ENCODE measurements at places on chromosomes 16 and 17.

DNA sequence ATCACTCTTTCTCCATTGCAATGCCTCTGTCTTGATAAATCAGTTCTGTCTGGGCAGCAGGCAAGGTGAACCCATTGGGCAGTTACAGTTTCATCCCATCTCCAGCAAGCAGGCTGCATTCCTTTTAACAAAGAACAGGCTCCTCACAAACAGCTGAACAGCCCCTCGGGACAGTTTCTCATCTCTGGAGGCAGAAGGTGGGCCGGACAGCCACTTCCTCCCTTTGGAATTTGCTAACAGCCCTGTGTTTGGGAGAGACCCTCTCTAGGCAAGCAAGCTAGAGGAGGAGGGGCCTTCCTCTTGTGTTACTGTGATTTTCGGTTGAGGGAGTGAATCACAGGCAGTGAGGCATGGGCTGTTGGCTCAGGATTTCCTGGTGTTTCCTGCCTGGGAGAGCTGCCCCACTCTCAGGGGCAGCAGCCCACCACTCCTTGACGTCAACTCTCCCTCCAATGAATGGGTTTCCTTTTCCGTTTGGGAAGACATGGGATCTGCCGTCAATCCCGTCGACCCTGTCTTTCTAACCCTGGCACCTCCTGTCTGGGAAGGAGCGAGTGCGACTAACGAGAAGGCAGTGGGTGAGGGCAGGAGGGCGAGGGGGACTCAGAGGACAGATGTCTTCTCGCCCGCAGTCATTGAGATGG is 3.7 kb upstream of the PGS1 start:
- DNase-seq, result no peak

GRCh38 chr16:11254913-11255736 is 879 bp downstream of the SOCS1 start:
- no peak for DNase-seq

DNA sequence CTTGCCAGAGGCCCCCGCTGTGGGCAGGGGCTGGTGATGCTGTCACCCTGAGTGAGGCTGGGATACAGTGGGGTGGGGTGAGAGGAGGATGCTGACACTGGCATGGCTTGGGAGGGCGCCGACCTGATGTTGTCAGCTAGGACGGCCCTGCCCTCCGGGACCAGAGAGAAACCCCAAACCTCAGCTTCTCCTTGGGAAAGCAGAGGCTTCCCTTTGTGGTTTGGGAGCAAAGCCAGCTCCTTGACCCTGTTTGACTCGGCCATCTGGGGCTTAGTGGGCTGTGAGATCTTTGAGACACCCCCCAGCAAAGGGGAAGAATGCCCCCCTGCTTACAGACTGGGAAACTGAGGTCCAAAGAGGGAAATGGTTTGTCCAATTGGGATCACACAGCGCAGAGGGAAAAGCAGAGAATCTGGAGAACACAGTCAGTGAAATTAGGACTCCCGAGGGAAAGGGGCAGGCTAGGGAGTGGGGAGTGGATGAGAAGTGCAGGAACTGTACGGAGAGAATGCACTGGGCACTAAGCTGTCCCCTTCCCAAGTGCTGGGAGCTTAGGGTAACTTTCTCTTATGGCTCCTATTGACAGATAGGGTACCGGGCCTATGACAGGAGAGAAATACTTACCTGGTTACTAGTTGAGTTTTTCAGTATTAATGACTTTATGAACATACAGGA is 40.7 kb upstream of the DLX4 start:
- no peak for DNase-seq

DNA sequence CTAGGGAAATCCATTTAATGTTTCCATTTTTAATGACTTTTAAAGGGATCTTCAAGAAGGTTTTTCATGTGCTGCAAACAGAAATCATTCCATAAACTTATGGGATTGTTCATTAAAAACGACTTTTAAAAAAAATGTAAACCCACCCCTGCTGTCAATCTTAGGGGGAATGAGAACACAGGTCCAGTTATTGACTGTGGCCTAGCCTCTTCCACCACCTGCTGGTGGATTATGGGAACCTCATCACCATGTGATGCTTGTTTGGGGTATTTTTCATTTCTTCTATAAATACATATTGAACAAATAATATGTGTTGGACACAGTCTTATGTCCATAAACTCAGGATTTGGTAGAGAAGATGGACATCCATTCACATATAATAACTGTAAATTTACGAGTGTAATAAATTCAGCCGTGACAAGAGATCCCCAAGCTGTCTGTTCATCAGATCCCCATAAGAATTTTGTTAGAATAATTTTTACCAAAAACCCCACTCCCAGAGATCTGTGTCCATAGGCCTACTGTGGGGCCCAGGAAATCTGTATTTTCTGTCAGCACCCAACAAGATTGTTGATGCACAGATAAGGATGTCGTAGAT is 42.0 kb upstream of the TMC5 start:
- no peak for DNase-seq

DNA sequence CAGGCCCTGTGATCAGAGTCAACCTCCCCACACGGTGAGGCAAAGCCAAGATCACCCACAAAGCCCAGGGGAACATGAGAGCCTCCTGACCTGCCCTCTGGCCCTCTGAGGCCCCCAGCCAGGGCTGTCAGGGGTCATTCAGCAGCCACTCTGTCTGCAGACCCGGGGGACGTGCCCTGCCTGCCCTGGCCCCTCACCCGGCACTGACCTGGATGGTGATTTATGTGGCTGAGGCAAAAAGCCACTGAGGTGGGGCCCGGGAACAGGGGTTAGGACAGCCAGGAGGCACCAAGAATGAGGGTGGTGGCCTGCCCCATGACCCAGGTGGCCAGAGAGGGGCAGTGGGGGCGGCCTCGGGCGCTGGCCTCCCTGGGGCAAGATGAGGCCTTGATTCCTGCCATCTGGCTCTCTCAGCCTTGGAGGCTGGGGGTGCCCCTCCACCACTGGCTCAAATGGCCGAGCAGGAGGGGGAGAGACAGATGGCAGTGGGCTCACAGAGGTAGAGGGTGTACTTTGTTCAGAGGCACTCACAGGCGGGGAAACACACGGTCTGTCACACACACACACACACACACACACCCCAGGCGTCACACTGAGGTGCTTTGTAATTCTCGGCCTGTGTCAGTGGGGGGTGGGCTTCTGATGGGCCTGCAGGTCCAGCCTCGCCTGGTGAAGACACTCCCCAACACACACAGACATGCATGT is 174.0 kb upstream of the GSE1 start:
- no peak for DNase-seq

DNA sequence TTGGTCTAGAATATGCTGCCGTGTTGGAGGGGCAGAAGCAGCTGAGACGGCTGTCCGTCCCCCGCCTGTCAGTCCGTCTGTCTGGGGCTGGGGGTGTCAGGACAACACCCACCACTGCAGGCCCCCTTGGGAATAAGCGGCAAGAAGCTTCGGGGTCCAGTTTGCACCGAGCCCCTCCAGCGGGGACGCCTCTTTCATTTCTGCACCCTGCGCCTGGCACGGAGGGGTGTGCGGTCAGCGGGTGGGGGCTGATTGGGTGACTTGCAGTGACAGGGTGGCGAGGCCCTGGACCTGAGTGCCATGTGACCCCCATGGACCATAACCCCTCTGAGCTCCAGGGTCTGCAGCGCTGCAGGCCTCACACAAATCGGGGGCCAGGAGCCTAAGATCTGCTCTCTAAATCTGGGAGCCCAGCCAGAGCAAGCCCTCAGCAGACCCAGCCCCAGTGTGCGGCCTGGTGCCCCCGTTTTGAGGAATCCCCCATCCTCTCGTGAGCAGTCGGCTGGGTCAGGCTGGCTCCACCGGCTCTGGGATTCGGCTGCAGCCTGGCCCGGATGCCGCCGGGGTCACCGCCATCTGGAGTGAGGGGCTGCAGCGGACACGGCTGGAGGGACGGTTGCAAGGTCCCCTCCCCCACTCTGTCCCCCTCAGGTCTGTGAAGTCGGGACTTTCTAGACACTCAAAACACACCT is 8.3 kb downstream of the CBFA2T3 start:
- no peak for DNase-seq

DNA sequence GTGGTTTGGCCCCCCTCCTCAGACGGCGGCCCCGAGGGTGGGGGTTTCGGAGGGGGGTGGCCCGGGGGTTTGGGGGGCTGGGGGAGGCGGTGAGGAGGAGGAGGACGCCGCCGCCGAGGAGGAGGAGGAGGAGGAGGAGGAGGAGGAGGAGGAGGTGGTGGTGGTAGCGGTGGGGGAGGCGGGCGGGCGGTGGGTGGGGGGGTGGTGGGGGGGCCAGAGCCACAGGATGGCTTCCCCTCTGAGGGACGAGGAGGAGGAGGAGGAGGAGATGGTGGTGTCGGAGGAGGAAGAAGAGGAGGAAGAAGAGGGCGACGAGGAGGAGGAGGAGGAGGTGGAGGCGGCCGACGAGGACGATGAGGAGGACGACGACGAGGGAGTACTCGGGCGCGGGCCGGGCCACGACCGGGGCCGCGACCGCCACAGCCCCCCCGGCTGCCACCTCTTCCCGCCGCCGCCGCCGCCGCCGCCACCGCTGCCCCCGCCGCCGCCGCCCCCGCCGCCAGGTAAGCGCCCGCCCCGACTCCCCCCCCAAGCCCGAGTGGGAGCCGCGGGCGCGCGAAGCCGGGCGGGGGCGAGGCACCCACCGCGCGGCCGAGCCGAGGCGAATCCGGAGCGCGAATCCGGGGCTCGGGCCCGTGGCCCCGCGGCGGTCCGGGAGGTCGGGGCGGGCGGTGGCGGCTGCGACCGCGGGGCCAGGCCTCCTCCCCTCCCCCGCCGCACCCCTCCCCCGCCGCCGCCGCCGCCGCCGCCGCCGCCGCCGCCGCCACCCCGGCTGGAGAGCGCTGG is 3.8 kb upstream of the CHD3 start:
- DNase-seq, result no peak

DNA sequence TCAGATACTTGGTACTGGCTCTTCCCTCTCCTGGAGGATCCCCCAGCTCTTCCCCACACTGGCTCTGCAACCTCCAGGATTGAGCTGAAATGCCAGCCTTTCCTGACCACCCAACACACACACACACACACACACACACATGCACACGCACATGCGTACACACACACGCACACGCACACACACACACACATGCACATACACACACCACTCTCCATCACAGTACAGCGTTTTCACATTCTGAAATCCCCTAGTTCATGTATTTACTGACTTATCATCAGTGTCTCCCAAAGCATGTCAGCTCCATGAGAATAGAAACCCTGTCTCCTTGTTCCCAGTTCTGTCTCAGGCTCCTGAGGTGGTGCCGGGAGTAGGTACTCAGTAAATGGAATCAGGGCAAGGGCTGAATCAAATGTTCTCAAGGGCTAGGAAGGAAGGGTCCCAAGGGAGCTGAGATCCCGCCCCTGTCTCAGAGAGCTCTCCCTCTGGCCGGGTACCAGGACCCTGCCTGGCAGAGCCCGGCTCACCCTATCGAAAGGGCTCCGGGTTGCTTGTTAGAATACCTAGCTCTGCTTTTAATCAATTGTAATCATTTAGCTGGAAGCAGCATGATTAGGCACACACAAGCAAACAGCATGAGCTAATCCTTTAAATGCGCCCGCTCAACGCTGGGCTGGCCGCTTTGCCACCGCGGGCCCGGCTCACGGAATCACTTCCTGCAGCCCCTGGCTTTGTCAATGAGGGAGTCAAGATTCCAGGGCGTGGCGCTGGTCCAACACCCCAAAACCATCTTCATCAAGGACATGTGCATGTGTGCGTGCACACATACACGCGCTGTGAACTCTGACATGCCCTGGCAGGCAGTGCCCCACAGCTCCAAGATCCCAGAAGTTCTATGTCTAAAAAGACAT is 140.7 kb downstream of the C16orf78 start:
- DNase-seq, result no peak

GRCh38 chr16:68031951-68032350 is 8.9 kb downstream of the DUS2 start:
- DNase-seq, result no peak

DNA sequence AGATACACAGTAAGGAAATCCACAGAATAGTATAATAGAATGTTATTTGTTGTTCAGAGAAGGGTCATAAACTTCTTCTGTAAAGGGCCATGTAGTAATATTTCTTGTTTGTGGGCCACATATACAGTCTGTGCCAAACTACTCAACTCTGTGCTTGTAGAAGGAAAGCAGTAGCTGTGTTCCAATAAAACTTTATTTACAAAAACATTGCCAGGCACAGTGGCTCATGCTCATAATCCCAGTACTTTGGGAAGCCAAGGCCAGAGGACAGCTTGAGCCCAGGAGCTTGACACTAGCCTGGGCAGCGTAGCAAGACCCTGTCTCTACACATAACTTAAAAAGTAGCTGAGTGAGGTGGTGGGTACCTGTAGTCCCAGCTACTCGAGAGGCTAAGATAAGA is 612.8 kb upstream of the PSMD7 start:
- DNase-seq, result no peak

DNA sequence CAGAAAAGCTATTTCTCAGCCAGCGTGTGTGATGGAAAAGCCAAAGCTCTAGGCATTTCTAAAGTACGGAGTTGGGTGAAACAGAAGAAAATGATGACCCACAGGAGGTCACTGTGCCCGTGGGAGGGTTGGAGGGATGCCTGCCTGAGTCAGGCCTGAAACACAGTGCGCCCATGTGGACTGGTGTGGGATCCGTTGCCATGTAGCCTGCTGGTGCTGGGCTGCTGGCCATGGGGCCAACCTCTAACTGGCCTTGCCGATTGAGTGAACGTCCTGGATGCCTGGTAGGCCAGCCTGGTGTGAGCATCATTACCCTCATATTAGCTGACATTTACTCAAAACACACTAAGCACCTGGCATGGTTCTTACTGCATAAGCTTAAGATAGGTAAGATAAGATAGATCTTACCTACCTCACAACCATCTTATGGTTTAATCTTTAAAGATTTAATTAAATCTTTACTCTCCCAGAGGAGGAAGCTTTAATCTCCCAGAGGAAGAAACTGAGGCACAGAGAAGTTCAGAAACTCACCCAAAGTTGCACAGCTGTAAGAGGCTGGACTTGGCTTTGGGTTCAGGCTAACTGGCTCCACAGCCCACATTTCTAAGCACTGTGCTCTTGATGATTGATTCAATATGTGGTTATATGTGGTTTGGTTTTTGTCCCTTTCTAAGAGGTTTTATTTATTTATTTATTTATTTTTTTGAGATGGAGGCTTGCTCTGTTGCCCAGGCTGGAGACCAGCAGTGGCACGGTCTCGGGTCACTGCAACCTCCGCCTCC is 15.7 kb downstream of the MGAT5B start:
- no peak for DNase-seq

Measured in NCI-H187 treated with DMSO at 0.1 percent for 48 hours (cell line).